Activated naive CD8-positive, alpha-beta T cell treated with anti-CD3 and anti-CD28 coated beads, Interleukin-2, amount 10 ng/mL, durations not matched to agents 7 days and 5 days (primary cell): ENCODE measurements at places on chromosomes 7 and 10. TPM values are rescaled to one million over a fixed set of nuclear protein-coding genes. Genes with fewer than 3 reads are reported as not detected.

HOXA1 gene
- total RNA-seq = 0.72 TPM

FEZF1 gene
- not detected for total RNA-seq

MOGAT3 gene
- total RNA-seq = not detected

TAS2R5 gene
- 2.6 TPM for total RNA-seq

SRPK2 gene
- 38.5 TPM for total RNA-seq

UPK3BL2 gene
- 20.5 TPM for total RNA-seq

DNA sequence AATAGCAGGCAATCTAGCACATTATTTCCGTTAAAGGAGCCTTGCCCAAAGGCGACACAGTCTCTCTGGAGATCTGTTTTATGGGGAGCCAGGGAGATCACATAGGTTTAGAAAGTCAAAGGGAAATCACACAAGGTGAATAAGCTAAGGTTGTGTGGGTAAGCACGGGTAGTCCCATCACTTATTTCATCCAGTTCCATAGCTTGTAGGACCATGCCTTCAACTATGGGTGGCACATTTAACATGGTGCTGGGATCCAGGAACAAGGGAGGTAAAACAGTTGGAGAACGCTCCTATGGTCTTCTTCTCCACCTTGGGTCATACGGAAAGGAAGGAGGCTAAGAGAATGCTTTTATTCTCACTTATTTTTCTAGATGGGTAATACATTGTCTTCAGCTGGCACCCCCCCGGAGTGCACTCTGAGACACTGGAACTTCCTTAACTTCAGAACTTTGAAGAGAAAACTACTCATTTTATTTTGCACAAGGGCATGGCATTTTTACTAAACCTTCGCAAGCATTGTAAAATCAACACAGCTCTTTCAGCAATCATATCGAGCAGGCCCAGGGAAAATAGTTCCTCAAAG, 435.4 kb downstream of the KIF20B start:
- no peaks in the 10 kb centered on the region for H3K4me1 ChIP-seq
- H3K36me3 ChIP-seq = no peaks in the 10 kb centered on the region
- H3K27ac ChIP-seq = no peak overlapping the region
- H3K4me3 ChIP-seq = no peak overlapping the region
- H3K27me3 ChIP-seq = no peaks in the 10 kb centered on the region

- no peaks in the 10 kb centered on the region for H3K36me3 ChIP-seq
- DNase-seq = no peak
- no peak overlapping the region for H3K27ac ChIP-seq
- H3K4me1 ChIP-seq = no peaks in the 10 kb centered on the region
- H3K27me3 ChIP-seq = peaks cover 33% of the 10 kb centered on the region
These were observed 98.3 kb downstream of the HIF1AN start for GRCh38 chr10:100634034-100634433.

- H3K4me3 ChIP-seq = no peak overlapping the region
- H3K27ac ChIP-seq = no peak overlapping the region
- peaks cover 4% of the 10 kb centered on the region for H3K27me3 ChIP-seq
- no peaks in the 10 kb centered on the region for H3K36me3 ChIP-seq
- H3K4me1 ChIP-seq = no peaks in the 10 kb centered on the region
These were observed 117.8 kb upstream of the SHH start for GRCh38 chr7:155930061-155930460.

GRCh38 chr10:20272608-20273007, 456.4 kb downstream of the PLXDC2 start:
- DNase-seq = no peak
- no peaks in the 10 kb centered on the region for H3K36me3 ChIP-seq
- H3K4me3 ChIP-seq = no peak overlapping the region
- no peaks in the 10 kb centered on the region for H3K27me3 ChIP-seq
- no peak overlapping the region for H3K27ac ChIP-seq
- no peaks in the 10 kb centered on the region for H3K4me1 ChIP-seq

DNA sequence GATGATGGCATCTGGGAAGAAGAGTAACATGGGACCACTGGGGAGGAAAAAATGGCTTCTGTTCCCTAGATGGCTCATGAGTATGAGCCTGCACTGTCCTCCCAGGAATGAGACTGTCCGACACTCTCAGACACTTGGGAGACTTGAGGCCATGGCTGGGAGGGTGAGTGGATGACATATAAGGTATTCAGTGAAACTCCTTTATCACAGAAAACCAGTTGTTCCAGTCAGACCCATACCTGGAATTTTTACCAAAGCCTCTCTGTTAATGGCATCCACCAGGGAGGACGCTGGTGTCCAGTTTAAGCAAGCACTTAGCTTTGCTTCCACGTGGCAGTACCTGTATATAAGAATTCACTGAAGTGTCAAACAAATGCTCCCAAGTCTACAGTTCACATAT, 116.7 kb upstream of the C10orf90 start:
- no peaks in the 10 kb centered on the region for H3K27me3 ChIP-seq
- no peaks in the 10 kb centered on the region for H3K4me1 ChIP-seq
- no peak overlapping the region for H3K4me3 ChIP-seq
- no peaks in the 10 kb centered on the region for H3K36me3 ChIP-seq

GRCh38 chr7:16083931-16084330, 337.4 kb downstream of the CRPPA start:
- no peak for DNase-seq
- no peaks in the 10 kb centered on the region for H3K27me3 ChIP-seq
- H3K4me3 ChIP-seq = no peak overlapping the region
- H3K36me3 ChIP-seq = no peaks in the 10 kb centered on the region
- H3K27ac ChIP-seq = no peak overlapping the region

DNA sequence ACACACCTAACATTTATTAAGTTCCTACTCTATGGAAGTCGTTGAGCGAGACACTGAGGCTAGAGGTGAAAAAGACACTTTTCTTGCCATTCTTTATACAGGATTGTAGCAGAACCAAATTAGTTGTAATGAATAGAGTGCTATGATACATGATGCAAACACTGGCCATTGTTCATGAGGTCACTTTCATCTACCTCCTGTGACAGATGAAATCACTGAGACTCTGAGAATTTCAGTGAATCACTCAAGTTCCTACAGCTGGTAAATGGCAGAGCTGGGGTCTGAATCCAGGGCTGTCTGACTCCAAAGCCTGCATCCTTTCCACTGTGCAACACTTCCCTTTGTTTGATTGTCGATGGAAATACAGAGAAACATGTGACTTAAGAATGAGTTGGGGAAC, 657.6 kb downstream of the LRMDA start:
- H3K27ac ChIP-seq = no peak overlapping the region
- no peaks in the 10 kb centered on the region for H3K27me3 ChIP-seq
- H3K4me1 ChIP-seq = no peaks in the 10 kb centered on the region
- no peak for DNase-seq
- no peak overlapping the region for H3K4me3 ChIP-seq

GRCh38 chr7:31478721-31479120, 35.2 kb upstream of the ITPRID1 start:
- H3K4me3 ChIP-seq = no peak overlapping the region
- H3K27ac ChIP-seq = no peak overlapping the region
- no peaks in the 10 kb centered on the region for H3K27me3 ChIP-seq

GRCh38 chr7:72310301-72310700, 101.8 kb downstream of the CALN1 start:
- no peaks in the 10 kb centered on the region for H3K36me3 ChIP-seq
- peaks cover 2% of the 10 kb centered on the region for H3K27me3 ChIP-seq
- no peak overlapping the region for H3K27ac ChIP-seq
- no peaks in the 10 kb centered on the region for H3K4me1 ChIP-seq
- no peak overlapping the region for H3K4me3 ChIP-seq

- no peak for DNase-seq
- H3K27ac ChIP-seq = no peak overlapping the region
- no peaks in the 10 kb centered on the region for H3K4me1 ChIP-seq
These were observed 29.3 kb downstream of the TNS3 start for GRCh38 chr7:47552621-47553020.

- H3K4me1 ChIP-seq = no peaks in the 10 kb centered on the region
- no peaks in the 10 kb centered on the region for H3K27me3 ChIP-seq
- H3K27ac ChIP-seq = no peak overlapping the region
- no peak for DNase-seq
- no peaks in the 10 kb centered on the region for H3K36me3 ChIP-seq
These were observed 142.1 kb downstream of the GRID1 start for GRCh38 chr10:86224354-86225102.

DNA sequence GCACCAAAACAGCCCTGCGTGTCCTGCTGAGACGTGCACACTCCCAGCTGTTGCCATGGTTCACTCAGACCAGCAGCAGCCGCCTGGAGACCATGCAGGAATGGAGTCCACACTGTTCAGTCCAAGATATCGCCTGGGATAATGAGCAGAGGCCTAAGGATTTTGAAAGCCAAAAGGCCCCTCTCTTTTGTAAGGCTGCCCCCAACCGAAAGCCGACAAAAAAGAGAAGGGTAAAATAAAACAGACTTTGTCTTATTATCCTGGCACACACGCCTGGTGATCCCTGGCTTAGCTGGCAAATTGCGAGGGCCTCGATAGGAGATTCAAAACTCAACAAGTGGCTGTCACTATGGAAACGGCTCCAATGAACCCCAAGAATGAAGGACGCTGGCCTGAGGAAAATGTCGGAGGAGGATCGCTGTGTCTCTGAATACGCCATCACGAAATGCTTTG, 263.6 kb downstream of the SKIDA1 start:
- H3K27me3 ChIP-seq = peaks cover 2% of the 10 kb centered on the region
- no peak overlapping the region for H3K27ac ChIP-seq
- no peak for DNase-seq
- H3K4me3 ChIP-seq = no peak overlapping the region
- H3K36me3 ChIP-seq = no peaks in the 10 kb centered on the region
- H3K4me1 ChIP-seq = no peaks in the 10 kb centered on the region

DNA sequence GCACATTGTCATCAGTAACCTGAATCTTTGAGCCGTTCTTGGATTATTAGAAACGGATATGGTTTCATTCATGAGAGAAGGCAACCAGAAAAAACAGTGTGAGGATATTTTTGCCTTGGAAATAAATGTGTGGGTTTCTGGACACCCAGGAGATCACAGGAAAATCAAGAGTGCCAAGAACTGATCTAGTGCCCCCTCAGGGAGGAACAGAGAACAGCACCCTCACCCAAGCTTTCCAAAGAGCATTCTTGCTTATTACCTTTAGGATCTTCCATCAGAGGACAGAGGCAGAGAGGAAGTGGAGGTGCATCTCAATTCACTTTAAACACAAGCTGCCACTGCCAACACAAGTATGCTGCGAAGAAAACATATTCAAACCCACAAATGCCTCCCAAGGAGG, 851.5 kb upstream of the COBL start:
- H3K27ac ChIP-seq = no peak overlapping the region
- no peak for DNase-seq
- H3K36me3 ChIP-seq = no peaks in the 10 kb centered on the region
- no peak overlapping the region for H3K4me3 ChIP-seq
- no peaks in the 10 kb centered on the region for H3K4me1 ChIP-seq

DNA sequence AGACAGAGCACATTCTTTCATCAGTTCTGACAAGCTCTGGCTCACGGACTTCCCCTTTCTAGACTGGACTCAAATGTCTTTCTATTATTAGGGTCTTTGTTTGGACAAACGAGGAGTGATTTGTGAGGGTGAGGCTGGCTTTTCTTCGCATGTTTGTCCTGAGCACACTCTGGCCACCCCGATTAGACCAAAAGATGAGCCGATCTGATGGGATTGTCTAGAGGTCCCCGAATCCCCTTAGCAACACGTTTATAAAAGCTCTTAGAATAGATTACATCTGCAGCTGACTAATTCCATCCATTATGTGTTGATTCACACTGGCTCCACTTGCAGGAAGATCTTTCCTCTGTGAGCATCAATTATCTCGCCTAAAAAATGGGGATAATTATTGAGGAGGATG, 675.4 kb upstream of the AUTS2 start:
- H3K27ac ChIP-seq = no peak overlapping the region
- no peak overlapping the region for H3K4me3 ChIP-seq
- no peak for DNase-seq
- no peaks in the 10 kb centered on the region for H3K4me1 ChIP-seq
- no peaks in the 10 kb centered on the region for H3K36me3 ChIP-seq

DNA sequence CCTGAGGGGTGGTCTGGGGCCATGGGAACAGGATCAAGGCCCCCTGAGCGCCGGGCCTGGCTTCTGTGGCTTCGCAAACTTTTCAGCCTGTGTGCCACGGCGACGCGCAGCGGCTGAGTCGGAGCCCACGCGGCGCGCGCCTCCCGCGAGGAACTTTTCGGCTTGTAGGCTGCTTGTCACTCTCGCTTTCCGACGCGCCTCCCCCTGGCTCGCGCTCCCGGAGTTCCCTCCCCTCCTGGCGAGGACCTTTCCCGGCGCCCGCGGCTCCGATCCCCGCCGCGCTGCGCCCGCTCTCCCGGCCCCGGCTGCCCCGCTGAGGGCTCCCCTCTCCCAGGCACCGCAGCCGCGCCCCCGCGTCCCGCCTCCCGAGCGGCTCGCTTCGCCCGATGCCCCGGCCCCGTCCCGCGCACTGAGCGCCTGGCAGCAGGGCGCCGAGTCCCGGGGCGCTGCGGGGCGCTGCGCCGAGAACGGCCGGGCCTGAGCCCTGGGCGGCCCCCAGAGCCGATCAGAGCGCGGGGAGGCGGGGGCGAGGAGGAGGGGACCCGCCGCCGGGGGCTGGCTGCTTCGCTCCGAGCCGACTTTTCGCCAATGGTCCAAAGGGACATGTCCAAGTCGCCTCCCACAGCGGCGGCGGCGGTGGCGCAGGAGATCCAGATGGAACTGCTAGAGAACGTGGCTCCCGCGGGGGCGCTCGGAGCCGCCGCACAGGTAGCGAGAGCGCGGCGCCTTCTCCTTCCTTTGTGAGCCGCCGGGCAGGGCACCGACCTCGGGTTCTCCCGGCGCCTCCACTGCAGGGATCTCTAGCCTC, at the start of gene CACNB2:
CACNB2 (plus strand) TSS at position 276 of the 808 bp plus-strand sequence.
- H3K4me1 ChIP-seq = no peaks in the 10 kb centered on the region
- no peak within 1 kb of the TSS for H3K4me3 ChIP-seq
- peaks cover 42% of the 10 kb centered on the region for H3K27me3 ChIP-seq
- H3K36me3 ChIP-seq = no peaks in the 10 kb centered on the region

DNA sequence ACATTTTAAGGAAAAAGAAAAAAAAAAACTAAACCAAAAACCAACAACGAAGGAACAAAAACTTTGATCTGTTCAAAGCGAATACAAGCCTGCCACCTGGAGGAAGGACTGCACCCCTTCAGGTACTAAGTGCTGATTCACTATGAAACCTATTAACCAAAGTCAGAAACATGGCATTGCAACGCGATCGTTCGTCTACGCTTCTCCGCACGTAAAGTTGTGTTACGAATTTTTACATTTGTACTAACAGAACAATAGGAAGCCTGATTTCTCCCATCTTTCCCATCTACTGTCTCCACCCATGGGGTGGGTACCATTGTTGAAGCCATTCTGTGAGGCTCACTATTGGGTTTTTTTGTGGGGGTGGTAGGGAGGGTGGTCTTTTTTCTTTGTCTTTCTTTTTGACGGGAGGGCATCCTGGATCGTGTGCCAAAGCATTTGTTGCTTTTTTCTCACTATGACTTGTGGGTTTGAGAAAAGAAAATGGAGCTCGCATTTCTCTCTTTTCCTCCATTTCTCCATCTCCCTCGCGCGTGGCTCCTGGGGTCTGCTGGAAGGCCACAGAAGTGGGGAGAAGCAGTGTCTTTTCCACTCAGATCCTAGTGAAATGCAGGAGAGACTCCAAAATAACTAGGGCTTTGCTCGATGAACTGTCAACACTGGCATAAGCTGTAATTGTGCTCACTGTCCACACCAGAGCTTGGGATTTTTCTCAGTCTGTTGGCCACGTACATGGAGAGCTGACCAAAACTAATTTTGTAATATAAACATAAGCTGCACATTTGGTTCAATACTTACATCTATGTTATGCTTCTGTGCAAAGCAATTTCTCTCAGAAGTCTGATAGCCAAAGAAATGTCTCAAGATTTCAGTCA, 100.9 kb upstream of the YAE1 start:
- H3K4me3 ChIP-seq = peak overlapping the region; percentile 20
- DNase-seq = no peak
- H3K27ac ChIP-seq = no peak overlapping the region
- peaks cover 32% of the 10 kb centered on the region for H3K27me3 ChIP-seq
